ENCODE measurements at places on chromosomes 1 and 21.
A peak's percentile ranks its signal among the peaks of the same experiment; 100 is the strongest.

GRCh38 chr1:112431038-112431437 lies 35.0 kb downstream of the CTTNBP2NL start:
- no peak for ATAC-seq

- ATAC-seq: no peak
Observed at GRCh38 chr1:207500306-207500705, 4.3 kb downstream of the CR1 start.

- no peak for ATAC-seq
Observed at GRCh38 chr1:108669679-108670078, 8.8 kb upstream of the HENMT1 start.

GRCh38 chr21:44283948-44284347 lies 1.7 kb upstream of the AIRE start:
- ATAC-seq: no peak

DNA sequence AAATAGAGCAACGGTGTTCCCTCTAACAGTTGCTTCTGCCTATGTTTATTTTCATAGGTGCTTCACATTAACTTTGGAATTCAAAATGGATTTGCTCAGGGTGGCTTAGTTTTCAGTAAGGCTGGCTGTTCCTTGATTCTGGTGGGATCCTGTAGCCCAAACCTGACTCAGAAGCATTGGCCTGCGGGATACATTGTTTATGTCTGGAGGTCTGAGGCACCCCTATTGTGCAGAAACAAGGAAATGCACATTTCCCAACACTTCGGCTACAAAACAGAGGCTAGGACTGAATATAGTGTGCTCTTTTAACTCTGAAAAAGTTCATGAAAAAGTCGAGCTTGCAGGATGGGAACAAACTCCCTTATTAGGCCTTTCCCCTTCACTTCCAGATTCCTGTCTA lies 133.8 kb upstream of the F3 start:
- ATAC-seq: no peak

DNA sequence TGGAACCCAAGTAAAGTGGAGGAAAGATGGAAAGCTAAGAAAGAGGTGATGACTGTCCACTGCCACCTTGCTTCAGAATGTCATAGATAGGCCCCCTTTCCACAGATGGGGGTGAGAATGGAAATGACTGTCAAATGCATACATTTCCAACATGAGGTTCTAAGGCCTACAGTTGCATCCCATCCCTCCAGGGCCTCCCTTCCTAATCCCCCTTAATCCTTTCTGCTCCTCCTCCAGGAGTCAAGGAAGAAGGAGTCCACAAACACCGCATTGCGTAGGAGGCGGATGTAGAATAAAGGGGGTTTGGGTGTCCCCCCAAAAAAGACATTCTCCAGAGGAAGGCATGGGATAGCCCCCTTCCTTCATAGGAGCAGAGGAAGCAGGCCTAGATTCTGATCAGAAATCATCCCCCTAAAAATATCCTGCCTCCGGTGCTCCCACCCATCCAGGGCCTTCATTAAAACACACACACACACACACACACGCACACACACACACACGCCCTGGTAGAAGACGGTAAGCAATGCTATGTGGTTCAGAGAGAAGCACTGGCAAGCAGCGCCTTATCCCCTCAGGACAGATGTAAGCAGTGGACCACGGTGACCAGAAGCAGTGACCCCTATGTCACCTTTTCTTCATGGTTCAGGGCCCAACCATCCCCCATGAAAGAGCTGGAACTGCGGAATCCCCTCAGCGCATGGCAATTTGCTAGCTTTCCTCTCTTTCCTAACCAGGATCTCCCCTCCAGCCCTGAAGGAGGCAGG lies 2.0 kb downstream of the SV2A start:
- ATAC-seq: no peak

GRCh38 chr1:9292361-9293240 lies at the start of gene SPSB1:
TSS of gene SPSB1 (plus strand) at chr1:9292894. CDS start at chr1:9355892, 62,998 bp downstream.
- ATAC-seq: peak; percentile 67

- no peak for ATAC-seq
Observed at GRCh38 chr1:202217516-202217915, 23.9 kb downstream of the LGR6 start.

Data from SK-N-SH treated with all-trans-retinoic acid at 6 μM for 48 hours (cell line).